ENCODE measurements at places on chromosomes 7 and 10.

DNA sequence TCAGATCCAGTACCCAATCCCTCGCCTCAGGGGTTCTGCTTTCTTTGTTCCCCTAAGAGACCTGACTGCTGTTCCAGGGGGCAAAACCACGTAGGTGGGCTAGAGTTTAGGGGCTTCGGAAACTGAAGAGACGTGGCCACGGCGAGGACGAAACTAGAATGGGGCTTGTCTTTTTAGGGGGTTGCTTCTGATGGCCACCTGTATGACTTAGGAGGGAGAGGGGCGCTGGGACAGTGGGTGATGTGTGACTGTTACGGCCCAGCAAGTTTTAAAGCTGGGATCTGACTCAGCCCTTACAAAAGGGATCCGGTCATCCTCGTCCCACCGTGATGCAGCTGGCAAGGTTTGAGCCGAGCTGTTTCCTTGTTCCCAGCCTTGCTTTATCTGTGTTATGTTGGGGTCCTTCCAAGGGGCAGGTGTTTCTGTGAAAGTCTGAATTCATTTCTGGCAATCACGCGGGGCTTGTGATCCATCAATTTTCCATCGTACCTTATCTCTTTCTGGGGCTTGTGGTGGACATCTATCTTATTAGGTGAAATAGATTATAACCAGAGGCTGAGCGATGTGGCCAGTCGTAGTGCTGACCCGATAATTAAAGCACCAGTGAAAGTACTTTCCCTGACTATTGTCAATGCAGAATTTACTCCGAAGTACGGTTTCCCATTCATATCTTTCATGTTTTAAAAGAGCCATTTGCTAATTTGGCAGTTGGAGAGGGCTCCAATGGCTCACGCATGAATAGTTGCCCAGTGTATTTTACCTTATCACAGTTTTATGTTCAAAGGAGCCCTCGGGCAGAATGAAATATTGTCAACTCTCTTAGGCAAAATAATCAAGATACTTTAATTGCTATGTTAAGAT, 830 bp downstream of the MET start:
- no peaks in the 10 kb centered on the region for H3K4me1 ChIP-seq
- H3K27ac ChIP-seq, result no peak overlapping the region
- no peak overlapping the region for H3K4me3 ChIP-seq
- peaks cover 10% of the 10 kb centered on the region for H3K27me3 ChIP-seq
- DNase-seq, result no peak
- H3K36me3 ChIP-seq, result no peaks in the 10 kb centered on the region

DNA sequence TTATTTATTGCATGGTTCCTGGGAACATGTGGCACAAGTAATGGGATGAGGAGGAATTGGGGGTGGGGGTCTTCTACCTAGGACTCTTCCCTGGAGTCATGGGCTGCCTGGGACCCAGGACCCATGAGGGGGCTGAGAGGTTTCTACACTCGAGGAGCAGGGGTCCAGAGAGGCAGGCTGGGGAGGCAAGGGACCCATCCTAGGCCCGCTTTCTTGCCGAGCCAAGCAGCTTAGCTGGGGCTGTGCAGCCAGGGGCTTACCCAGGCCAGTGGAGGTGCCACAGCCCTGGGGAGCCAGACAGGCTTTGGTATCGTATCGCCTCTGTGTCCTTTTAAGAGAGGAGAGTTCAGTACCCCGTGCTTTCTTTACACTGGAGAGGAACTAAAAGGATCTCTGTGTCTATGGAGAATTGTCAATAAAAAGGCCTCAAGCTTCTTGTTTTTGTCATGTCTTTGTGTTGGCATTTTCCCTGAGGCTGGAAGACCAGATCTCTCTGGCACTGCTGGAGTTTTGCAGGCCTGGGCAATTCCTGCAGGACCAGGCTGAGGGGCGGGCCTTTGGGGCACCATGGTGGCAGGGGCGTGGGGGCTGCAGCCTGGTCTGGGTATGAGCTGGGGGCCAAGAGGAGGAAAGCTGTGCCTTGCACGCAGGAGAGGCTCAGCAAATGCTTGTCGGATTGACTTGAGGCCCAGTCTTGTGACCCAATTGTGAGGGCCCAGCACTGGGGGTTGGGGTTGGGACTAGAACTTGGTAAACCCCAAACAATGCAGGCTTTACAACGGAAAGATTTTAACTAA, 11.1 kb downstream of the SFRP5 start:
- no peak overlapping the region for H3K27ac ChIP-seq
- no peaks in the 10 kb centered on the region for H3K27me3 ChIP-seq
- H3K4me3 ChIP-seq, result no peak overlapping the region
- peaks cover 44% of the 10 kb centered on the region for H3K36me3 ChIP-seq

DNA sequence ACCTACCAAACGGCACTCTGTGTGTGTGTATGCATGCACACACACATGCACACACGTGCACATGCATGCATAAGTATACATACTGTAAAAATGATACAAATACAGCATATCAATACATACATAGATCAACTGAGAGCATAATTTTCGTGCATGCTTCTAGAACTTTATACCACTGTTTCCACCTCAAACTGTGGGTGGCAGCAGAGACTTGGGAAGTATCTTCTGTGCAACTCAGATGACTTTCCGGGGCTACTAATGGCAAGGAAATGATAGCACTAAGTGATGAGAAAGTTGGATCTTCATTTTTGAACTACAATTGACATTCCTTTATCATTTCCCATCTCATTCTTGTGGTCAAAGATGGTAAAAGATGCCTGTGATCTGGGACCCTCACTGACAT, 570.7 kb downstream of the REEP3 start:
- no peak overlapping the region for H3K4me3 ChIP-seq
- DNase-seq, result no peak
- no peaks in the 10 kb centered on the region for H3K27me3 ChIP-seq
- no peak overlapping the region for H3K27ac ChIP-seq
- no peaks in the 10 kb centered on the region for H3K36me3 ChIP-seq

DNA sequence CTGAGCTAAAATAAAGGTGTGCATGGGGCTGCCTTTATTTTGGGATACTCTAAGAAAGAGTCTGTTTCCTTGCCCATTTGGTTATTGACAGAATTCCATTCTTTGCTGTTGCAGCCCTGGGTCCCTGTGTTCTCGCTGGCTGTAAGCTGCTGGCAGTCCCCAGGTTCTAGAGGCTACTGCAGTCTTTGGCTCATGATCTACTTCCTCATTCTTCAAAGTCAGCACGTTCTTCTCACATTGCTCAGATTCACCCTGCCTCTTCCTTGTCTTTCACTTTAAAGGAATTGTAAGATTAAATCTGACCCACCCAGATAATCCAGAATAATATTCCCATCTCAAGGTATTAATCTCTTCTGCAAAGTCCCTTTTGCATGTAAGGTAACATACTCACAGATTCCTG, 620.3 kb downstream of the CCSER2 start:
- no peak overlapping the region for H3K4me3 ChIP-seq
- no peak overlapping the region for H3K27ac ChIP-seq
- no peaks in the 10 kb centered on the region for H3K36me3 ChIP-seq
- no peaks in the 10 kb centered on the region for H3K27me3 ChIP-seq

- no peak overlapping the region for H3K4me3 ChIP-seq
- no peaks in the 10 kb centered on the region for H3K27me3 ChIP-seq
- H3K27ac ChIP-seq, result no peak overlapping the region
- DNase-seq, result no peak
- H3K36me3 ChIP-seq, result no peaks in the 10 kb centered on the region
- H3K4me1 ChIP-seq, result no peaks in the 10 kb centered on the region
Measured at GRCh38 chr10:46037107-46037825, 6.8 kb upstream of the NCOA4 start.

DNA sequence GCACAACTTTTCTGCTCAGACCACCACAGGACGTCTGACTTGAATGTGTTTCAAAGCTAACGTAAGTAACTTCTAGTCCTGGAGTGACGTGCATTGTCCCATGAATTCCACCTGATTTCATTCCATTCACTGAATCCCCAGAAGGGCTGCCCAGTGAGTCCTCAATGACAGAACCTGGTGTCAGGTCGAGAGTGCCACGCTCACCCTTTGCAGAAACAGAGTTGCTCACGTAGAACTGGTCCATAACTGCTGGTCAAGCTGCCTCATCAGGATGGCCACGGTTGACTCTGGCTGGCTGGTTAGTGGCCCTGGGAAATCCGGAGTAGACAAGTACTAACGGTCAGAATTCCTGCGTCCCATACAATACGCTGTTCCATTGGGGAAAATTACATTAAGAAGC, 50.6 kb upstream of the UBE3C start:
- H3K27ac ChIP-seq, result no peak overlapping the region
- H3K27me3 ChIP-seq, result no peaks in the 10 kb centered on the region
- H3K36me3 ChIP-seq, result no peaks in the 10 kb centered on the region
- H3K4me1 ChIP-seq, result no peaks in the 10 kb centered on the region
- DNase-seq, result no peak
- H3K4me3 ChIP-seq, result no peak overlapping the region

GRCh38 chr10:94192974-94193373, 169.8 kb downstream of the NOC3L start:
- no peaks in the 10 kb centered on the region for H3K4me1 ChIP-seq
- H3K4me3 ChIP-seq, result no peak overlapping the region
- no peaks in the 10 kb centered on the region for H3K27me3 ChIP-seq
- H3K27ac ChIP-seq, result no peak overlapping the region
- DNase-seq, result no peak

DNA sequence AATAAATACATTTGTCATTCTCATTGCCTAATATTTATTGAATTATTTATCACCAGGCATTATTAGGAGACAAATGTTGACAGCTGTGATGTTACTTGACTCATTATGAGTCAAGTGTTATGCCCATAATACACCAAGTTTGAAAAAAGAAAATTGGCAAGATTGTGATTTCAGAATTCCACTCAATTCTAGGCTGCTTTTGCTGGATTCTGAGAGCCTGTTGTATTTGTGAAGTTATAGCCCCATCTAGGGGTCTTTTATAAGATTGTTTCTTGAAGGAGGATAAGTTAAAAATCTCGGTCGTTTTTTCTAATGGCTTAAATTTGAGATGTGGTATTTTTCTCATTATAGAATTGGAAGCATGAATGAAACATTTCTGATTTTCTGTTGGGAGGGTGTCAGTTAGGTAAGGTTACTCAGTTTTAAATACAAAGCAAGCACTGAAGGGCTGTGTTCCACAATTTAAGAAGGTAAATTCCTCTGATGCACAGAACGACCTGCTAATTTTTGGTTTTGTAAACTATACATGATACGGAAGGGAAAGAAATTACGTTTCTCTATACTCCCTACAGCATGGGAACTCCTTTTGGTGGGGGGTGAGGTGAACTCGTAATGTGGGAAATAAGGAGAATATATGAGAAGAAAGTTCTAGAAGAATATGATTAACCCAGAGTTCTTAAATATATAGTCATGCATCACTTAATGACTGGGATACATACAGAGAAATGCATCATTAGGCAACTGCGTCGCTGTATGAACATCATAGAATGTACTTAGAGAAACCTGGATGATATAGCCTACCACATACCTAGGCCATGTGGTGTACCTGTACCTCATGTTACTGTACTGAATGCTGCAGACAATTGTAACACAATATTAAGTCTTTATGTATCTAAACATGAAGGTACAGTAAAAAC, 2.6 kb downstream of the STK31 start:
- H3K4me3 ChIP-seq, result no peak overlapping the region
- no peaks in the 10 kb centered on the region for H3K27me3 ChIP-seq
- H3K36me3 ChIP-seq, result no peaks in the 10 kb centered on the region
- H3K4me1 ChIP-seq, result no peaks in the 10 kb centered on the region
- DNase-seq, result peak; percentile 46
- no peak overlapping the region for H3K27ac ChIP-seq

DNA sequence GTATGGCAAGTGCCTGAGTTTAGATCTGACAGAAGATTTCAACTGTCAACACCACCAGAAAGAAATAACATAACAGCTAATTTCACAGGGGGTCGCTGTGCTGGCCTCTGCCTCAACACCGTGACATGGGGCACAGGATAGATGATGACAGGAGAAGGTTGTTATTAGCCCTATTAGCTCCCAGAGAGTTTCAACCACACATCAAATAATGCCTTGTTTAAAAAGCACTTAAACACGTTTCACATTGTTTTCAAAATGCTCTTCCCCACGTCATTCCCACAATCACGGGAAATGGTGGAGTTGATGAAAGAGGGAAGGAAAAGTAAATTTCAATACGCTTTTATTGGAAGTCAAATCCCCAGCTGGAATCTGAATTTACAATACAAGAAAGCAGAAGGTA, 184.7 kb downstream of the MAGI2 start:
- H3K36me3 ChIP-seq, result no peaks in the 10 kb centered on the region
- H3K27ac ChIP-seq, result no peak overlapping the region
- H3K27me3 ChIP-seq, result no peaks in the 10 kb centered on the region

DNA sequence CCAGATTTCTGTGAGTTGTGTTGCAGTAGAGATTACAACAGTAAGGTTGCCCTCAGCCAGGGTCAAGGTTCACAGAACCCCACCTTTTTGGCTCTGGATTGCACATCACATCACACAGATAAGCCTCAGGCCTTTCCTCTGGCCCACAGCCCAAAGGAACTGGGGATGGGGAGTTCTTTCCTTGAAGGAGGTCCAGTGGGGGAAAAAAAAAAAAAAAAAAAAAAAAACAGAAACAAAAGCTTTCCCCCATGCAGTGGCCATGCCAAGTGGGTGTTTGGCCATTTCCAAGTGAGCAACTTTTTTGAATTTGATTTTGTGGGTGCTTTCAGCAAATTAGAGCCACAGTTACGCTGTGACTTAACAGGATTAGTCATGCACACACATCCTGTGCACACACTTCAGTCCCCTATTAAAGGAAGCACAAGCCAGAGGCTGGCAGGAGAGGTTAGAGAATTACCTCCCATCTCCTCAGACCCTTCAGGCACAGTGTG, 79.3 kb upstream of the NANOS1 start:
- no peaks in the 10 kb centered on the region for H3K27me3 ChIP-seq
- no peak for DNase-seq
- no peaks in the 10 kb centered on the region for H3K4me1 ChIP-seq
- no peak overlapping the region for H3K4me3 ChIP-seq
- no peak overlapping the region for H3K27ac ChIP-seq

GRCh38 chr10:103736763-103737162, 118.6 kb downstream of the SH3PXD2A start:
- no peaks in the 10 kb centered on the region for H3K36me3 ChIP-seq
- DNase-seq, result no peak
- H3K4me3 ChIP-seq, result no peak overlapping the region
- H3K27me3 ChIP-seq, result no peaks in the 10 kb centered on the region
- no peak overlapping the region for H3K27ac ChIP-seq

All from CD4-positive, alpha-beta memory T cell (primary cell).